Smooth muscle cell of trachea (primary cell): ENCODE measurements at places on chromosomes 5 and 9. TPM values are rescaled to one million over a fixed set of nuclear protein-coding genes. Genes with fewer than 3 reads are reported as not detected.

The LRRC70 gene
- total RNA-seq: 0.50 and 1.3 TPM in 2 replicates

The GBGT1 gene
- total RNA-seq: 3.1 and 5.6 TPM in 2 replicates

The ZNF474 gene
- total RNA-seq: 0.33 TPM in 1 of 2 replicates, not detected in the other

The PCDHAC2 gene
- under 0.01 TPM in 1 of 2 replicates, not detected in the other for total RNA-seq

The TMEM252 gene
- total RNA-seq: not detected in 2 replicates

The SOWAHA gene
- total RNA-seq: 0.15 and 0.17 TPM in 2 replicates

The MAMDC2 gene
- total RNA-seq: 3.2 and 3.8 TPM in 2 replicates

The IPO11 gene
- 26.6 and 38.0 TPM in 2 replicates for total RNA-seq

The TRIM23 gene
- total RNA-seq: 25.0 and 34.4 TPM in 2 replicates

The SPATA31C1 gene
- not detected in 2 replicates for total RNA-seq

The EPB41L4A gene
- 0.29 and 0.33 TPM in 2 replicates for total RNA-seq
